ENCODE measurements at places on chromosomes 13 and 19.
A peak's percentile ranks its signal among the peaks of the same experiment; 100 is the strongest.

GRCh38 chr13:111280681-111281585 is 39.5 kb upstream of the TEX29 start:
- no peak for DNase-seq

- no peak for DNase-seq
These were observed 169.2 kb downstream of the URI1 start for GRCh38 chr19:30111021-30111855.

DNA sequence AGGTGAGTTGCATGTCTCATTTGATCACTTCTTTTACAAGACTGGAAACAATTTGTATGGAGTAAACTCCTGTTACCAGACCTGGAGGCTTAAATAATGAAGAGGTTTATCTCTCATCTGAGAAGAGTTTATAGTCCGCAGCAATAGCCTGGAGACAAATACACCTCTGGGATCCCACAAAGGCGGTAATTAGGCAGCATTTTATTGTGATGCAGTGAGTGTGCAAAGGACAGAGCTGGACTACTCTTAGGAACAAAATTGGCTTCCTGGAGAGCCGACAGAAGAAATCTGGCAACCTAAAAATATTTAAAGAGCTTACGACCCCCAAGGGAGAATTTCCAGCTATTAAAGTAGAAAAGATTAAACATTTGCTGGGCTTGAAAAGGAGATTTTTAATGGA is 11.8 kb upstream of the KATNAL1 start:
- no peak for DNase-seq

DNA sequence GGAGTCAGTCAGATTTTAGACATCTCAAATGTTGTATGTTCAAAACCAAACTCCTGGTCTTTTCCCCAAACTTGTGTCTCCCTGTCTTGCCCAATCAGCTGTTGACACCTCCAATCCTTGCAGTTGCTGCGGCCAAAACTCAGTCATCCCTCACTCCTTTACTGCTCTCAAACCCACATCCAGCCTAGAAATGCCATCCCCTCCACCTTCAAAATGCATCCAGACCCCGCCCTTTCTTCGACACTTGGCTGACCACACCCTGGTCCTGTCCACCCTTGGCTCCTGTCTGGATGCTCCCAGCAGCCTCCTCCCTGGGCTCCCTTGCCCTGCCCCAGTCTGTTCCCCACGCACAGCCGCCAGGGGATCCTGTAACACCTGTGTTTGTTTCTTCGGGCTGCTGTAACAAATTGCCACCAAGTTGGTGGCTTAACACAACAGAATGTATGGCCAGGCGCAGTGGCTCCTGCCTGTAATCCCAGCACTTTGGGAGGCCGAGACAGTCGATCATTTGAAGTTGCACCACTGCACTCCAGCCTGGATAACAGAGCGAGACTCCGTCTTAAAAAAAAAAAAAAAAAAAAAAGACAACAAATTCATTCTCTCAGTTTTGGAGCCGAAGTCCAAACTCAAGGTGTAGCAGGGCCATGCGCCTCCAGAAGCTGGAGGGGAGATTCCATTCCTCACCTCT is 11.7 kb downstream of the PLD3 start:
- DNase-seq = no peak

DNA sequence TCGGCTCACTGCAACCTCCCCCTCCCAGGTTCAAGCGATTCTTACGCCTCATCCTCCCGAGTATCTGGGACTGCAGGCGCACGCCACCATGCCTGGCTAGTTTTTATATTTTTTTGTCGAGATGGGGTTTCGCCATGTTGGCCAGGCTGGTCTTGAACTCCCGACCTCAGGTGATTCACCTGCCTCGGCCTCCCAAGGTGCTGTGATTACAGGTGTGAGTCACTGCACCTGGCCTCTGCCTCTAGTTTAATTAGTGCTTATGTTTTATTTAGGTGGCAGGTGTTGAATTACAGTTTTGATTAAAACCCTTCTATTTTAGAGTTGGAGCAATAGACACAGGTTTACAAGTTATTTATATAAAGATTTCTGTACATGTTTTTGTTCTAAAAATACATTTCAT is 42.8 kb downstream of the ATP11A start:
- DNase-seq = no peak

DNA sequence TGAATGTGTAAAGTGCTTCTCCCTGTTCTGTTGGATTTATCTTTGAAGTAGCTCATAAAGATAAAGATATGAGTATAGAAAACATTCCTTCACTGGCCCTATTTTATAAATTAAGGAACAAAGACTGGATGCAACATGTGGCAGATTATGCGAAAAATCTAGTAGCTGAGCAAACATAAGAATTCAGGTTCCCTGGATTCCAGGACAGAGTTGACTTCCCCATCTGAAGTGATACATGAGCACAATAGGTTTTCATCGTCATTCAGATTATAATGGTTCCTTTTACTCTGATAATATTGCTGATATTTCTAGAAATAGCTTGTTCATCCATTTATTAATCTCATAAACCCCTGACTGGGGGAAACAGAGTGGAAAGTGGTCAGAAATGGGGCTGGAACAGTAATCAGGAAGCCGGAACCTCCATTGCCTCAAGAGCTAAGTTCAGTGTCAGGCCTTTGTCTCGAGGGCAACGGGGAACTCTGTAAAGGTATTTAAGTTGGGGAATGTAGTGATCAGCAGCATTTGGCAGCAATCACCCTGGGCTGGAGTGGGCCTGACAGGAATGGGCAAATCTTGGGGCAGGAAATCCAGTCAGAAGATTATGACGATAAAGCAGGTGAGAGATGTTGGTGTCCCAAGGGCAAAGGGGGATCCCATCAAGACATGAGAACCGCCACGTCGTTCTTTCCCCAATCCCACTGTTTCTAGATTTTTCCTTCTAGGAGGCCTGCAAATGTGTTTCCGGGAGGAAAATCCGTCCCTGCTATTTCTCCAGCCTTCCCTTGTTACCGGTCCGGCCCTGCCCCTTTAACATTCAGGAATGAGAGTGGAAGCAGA is 232.5 kb upstream of the SERP2 start:
- no peak for DNase-seq

DNA sequence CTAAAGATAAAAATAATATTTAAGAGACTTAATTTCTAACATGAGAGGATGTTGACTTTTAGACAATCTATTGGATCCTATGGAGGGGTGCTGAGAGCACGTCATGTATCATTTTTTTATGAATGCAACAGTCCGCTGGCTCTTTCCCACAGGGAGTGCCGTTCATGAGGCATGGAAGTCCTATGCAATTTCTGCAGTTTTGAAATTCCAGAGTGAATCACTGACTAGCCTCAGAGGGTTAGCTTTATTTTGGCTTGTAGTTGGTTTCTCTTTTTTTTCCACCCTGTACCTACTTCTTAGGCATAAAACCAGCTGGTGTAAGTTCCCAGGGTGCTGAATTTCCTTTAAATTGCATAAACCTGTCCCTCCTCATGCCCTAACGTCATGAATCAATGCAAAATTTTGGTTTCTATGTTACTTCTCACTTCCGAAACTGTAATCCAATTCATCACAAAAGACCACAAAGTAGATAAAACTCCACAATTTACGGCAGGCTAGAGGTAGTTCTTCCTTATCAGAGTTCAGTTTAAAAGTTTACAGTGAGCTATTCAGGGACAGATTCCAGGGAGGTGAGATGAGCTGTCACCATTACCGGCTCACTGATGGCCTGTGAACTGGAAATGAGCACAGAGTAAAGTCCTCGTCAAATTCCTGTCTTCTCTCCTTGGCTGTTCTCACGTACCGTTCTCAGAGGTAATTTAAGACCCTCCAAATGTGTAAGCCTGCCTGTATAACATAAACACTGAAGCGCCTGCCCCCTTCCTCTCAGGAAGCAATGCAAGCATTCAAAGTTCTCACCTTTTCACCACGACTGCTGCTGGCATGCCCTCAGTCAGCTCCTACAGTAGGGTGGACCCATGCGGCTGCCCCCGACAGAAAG is 216.6 kb upstream of the SLC10A2 start:
- peak; percentile 15 for DNase-seq

- DNase-seq = no peak
These were observed 27.7 kb downstream of the STK24 start for GRCh38 chr13:98549006-98549727.

DNA sequence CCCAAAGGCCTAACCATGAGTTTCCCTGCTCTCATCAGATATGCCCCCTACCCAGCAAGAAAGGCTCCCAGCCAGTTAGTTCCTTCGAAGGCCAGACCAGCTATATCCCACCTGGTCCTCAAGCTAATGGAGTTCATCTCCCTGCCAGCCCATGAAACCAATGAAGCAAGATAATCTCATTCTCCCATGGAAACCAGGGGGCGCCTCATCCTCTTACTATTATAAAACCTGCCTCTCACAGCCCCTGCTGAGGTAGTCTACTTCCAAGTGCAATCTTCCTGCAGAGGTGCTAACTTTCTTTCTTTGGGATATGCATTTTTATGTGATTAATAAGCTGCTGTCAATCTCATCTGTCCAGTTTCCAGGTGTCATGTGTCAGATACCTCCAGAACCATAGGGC is 34.0 kb upstream of the ZNF573 start:
- DNase-seq = no peak

- DNase-seq = no peak
These were observed 1247.6 kb downstream of the PCDH17 start for GRCh38 chr13:58879114-58879513.
